Panc1 (cell line): ENCODE measurements at places on chromosomes 12 and 14.

DNA sequence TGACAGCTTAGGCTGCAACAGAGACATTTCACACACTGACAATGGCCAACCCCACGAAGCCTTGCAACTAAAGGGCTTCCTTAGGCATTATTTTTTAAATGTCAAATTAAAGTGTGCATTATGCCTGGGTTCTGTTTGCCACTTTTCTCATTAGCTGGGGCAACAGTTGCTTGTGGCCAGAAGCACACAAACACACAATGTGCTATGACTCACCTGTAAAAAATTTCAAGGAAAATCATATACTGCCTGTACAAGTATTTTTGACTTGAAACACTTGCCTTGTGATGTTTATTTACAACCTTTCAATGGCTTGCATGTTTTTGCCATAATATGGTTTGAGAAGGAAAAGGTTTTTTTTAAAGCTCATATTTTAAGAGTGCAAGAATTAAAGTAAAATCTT lies 1.9 kb downstream of the NTN4 start:
- DNase-seq: no peak

DNA sequence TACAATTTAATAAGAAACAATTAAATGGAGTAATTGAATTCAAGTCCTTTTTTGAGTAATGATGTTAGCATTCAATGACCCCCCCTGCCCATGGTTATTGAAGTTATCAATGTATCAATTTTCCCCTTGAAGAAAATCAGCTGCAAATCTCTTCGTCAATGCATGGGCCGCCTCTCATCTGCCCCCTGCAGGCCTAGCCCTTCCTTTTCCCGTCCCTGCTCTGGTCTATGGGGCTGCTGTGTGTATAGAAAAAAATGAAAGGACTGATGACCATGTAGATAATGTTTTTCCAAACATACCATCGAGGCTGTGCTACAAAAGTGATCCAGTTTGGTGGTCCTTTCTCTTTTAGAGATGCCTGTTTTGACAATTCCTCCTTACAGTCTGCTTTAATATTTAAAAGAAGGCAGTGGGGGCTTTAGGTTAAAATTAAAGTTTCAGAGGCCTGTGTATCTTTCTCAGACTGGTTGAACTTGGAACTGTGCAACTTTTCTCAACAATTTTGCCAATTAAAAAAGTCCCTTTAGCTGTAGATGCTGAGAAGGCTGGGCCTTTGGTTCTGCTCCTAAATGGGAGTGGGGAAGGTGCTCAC lies 98.4 kb downstream of the APAF1 start:
- DNase-seq: no peak

GRCh38 chr12:101536069-101536674 lies 58.6 kb upstream of the MYBPC1 start:
- DNase-seq: no peak

- DNase-seq: no peak
Measured at GRCh38 chr12:45670346-45671065, 59.0 kb upstream of the ARID2 start.

DNA sequence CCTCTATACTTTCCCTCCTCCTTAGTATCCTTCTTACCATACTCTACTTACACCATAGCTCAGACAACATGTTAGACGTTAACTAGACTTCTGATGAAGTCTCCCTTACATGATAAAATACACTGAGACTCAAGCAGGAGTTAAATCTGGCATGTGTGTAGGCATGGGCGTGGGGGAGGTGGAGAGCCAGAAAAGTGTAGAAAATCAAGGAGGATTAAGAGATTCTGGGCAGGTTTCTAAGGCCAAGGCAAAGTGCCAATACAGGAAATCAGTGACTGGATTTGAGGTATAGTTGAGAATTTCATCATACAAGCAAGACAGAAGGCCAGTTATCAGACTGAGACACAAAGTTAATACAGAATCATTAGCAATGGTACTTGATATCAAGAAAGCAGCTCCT lies 37.4 kb downstream of the EPS8 start:
- no peak for DNase-seq

DNA sequence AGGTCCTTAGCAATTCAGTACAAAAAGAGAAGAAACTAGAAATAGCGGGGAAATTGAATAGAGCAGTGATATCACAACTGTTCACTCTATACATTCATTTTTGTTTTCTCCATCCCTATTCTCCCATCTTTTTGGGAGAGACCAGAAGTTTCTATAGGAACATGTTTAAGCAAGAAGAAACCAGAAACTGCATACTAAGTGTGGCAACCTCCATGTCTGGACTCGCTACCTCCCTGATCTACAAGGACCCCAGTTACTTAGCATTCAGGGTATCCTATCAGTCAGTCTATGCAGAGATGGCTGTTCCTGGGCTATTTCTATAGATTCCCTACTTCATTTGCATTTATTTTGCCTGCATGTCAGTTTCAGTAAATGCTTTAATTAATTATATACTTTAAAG lies 178.6 kb downstream of the PHLDA1 start:
- DNase-seq: no peak
